NCI-H748 treated with DMSO at 0.1 percent for 48 hours (cell line): ENCODE measurements at places on chromosomes 4 and X.
A peak's percentile ranks its signal among the peaks of the same experiment; 100 is the strongest.

GRCh38 chr4:69843932-69844331, 16.0 kb downstream of the SULT1E1 start:
- no peak for DNase-seq

- no peak for DNase-seq
Measured at GRCh38 chr4:7815981-7816380, 123.7 kb downstream of the AFAP1 start.

- no peak for DNase-seq
Measured at GRCh38 chr4:105061731-105062130, 84.9 kb upstream of the TET2 start.

DNA sequence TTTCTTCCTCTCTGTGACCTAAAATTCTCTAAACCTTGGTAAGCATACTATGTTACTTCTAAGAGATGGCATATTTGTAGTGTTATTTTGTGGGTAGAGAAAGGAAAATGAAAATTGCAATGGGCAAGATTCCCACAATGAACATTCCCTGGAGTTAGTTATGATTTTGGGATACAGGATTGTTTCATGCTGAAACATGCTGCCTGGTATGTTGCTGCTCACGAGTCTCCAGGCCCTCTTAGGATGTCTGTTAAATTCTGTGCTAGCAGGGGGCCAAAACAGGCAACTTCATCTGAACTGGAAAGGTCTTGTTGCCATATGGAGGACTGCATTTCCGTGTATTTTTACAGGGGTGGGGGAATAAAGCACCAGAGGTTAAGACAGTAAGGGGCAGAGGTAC, 18.9 kb upstream of the MSMO1 start:
- no peak for DNase-seq

DNA sequence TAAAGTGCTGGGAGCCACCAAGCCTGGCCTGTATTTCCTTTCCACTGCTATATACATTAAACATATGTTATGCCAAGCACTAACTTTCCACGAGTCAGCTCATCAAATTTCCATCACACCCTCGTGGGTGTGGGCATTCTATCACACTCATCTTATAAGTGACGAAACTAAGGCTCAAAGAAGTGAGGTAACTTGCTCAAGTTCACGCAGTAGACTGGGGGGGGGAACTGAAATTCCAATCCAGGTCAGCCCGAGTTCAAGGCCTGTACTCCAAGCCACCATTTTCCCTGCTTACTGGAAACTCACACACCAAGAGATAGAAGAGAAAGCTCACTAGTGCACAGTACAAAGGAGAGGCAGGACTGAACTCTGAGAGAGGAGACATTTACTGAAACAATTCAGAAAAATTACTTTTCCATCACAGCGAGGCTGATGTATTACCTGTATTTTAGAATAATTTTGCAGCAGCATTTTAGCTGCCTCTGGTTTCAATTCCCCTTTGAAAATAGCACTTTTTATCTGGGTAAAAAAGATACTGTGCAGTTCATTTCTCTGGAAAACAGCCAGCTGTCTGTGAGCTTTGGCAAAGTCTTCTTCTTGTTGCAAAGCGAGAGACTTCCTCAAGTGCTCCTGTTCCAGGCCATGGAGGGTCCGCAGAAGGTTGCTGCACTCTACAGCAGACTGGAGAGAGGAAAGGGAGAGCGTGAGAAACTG, 76.8 kb downstream of the EVC2 start:
- no peak for DNase-seq

GRCh38 chr4:174317531-174317930, 33.8 kb downstream of the CEP44 start:
- DNase-seq: peak; percentile 22

- DNase-seq: no peak
Measured at GRCh38 chr4:665381-665750, 8.7 kb downstream of the ATP5ME start.
